CD4-positive, alpha-beta T cell treated with Interleukin-4 for 4 hours (primary cell): ENCODE measurements at places on chromosomes 11 and 22.

GRCh38 chr11:662689-663274, 25.7 kb downstream of the DRD4 start:
- DNase-seq, result peak; percentile 27

- no peak for DNase-seq
These were observed 227.0 kb downstream of the ADAMTS15 start for GRCh38 chr11:130675371-130675821.

DNA sequence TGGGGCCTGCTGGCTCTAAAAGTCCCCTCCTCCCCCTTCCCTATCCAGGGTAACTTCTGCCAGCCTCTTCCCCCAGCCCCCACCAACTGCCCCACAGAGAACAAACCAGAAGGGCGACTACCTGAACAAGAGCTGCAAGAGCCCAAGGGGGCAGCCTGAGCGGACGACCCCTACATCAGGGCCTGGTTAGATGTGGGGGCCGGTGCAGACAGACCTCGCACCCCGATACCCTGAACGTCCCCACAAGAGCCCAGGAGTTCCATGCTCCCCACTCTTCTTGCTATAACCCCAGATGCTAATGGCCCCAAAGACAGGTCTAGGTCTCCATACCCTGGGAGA, 20.7 kb downstream of the SUN2 start:
- no peak for DNase-seq

- no peak for DNase-seq
These were observed 583.7 kb downstream of the BRD1 start for GRCh38 chr22:49243965-49244364.

GRCh38 chr22:20469110-20469868, 26.3 kb downstream of the KLHL22 start:
- DNase-seq, result no peak

DNA sequence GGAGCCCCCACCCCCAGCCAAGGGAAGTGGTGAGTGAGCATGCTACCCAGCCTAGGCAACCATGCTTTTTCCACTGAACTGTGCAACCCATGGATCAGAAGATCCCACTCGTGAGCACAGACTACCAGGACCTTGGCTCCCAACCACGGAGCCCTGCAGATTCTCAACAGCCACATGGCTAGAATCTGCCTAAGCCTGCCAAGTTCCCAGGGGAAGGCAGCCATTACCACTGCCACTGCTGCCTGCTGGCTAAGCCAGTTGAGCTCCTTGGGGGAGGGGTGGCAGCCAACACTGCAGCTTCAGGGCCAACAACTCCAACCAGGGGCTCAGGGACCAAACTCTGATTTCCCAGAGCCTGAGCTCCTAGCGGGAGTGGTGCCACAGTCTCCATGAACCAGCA, 195.8 kb downstream of the DLG2 start:
- no peak for DNase-seq

DNA sequence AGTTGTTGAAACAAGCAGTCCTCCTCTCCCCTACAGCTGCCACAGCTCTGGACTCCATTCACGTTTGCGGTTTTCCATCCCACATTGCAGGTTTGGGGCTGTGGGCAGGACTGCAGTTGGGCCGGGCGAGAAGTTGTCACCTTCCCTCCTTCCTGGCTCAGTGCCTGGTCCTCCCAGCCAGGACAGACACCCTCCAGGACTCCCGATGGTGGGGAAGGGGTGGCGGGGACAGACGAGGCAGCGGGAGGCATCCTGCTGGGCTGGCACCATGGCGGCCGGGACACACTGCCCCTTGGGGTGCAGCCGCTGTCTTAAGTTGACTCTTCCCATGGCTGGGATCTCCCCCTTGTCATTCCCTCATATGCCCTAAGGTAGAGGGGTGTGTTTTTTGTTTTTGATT, 615.2 kb downstream of the BRD1 start:
- no peak for DNase-seq

- no peak for DNase-seq
These were observed 8.7 kb downstream of the APOL5 start for GRCh38 chr22:35726398-35726797.

DNA sequence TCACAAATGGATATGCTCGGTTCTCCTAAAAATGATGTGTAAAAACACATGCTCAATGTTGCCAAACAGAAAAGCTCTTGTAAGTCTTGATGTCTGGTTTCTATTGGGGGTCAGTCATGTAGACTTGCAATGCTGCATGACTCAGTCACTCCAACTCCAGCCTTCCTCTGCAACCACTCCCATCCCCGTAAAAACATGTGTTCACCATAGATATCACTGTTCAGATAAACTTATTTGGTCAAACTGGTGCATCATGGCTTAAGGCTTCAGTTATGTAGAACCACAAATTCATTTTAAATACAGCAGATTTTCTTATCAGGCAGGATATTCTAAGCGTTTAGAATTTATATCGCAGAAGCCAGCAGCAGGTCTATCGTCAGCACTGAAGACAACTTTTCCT, 298.4 kb upstream of the LUZP2 start:
- no peak for DNase-seq

GRCh38 chr11:93921695-93922468, 71.5 kb upstream of the VSTM5 start:
- no peak for DNase-seq

- DNase-seq, result no peak
These were observed 167.6 kb upstream of the SESN3 start for GRCh38 chr11:95398437-95399112.

DNA sequence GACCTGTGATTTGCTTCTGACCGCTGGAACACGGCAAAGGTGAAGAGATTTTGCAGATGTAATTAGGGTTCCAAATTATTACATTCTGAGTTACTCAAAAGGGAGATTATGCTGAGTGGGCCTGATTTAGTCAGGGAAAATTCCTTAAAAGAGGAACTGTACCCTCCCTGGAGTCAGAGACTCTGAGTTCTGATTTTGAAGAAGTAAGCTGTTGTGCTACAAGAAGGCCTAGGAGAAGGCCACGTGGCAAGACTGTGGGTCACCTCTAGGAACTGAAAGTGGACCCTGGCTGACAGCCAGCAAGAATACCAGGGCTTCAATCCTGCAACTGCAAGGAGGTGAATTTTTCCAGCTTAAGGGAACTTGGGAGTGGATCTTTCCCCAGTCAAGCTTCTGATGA, 45.3 kb downstream of the CHRDL2 start:
- peak; percentile 4 for DNase-seq

DNA sequence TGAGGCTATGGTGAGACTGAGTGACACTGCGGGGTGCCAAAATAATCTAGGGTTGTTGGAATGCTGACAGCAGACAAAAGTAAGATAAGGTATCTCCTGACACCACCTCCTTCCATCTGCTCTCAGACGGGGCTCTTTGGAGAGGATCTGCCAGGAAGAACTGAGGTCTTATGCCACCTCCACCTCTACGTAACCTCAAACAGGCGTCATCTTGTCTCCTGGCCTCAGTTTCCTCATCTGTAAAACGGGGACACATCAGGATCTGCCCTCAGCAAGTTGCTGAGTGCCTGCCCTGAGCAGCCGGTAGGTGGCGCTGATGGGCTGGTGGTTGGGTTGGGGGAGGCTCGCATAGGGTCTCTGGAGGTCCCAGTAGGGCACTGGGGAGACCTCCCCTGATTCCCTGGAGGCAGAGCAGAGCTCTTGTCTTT, 1.7 kb upstream of the MYEOV start:
- DNase-seq, result peak; percentile 38

- no peak for DNase-seq
These were observed 2.5 kb downstream of the GNG3 start for GRCh38 chr11:62710001-62710345.

- DNase-seq, result no peak
These were observed 28.1 kb upstream of the KIRREL3 start for GRCh38 chr11:127028648-127029047.

DNA sequence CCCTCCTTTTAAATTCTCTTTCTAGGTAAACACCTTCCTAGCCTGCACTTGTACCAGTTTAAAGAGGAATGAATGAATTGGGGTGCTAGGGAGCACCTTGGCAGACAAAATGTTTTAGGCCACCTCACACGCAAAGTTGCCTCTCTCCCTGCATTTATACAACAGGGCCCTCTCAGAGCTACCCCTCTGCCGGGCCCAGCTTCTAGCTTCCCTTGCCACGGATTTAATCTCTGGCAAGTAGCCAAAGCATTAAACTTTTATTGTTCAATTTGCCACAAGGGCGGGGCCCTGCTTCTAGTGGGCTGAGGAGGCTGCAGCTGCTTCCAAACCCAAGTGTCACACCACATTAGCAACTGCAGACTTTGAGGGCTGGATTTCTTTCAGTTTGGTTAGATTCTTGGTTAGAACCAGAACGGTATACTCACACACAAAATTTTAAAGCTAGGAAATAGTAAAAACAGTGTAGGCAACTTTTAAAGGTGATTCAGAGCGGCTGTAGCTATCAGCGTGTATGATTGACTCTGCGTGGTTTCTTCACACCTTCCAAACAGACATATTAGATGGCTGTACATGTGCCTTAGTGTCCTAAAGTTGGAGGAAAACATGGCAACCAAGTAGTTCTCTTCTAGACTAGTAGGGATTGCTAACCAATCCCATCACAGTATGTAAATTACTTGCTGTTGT, 6.5 kb downstream of the KREMEN1 start:
- peak; percentile 7 for DNase-seq

DNA sequence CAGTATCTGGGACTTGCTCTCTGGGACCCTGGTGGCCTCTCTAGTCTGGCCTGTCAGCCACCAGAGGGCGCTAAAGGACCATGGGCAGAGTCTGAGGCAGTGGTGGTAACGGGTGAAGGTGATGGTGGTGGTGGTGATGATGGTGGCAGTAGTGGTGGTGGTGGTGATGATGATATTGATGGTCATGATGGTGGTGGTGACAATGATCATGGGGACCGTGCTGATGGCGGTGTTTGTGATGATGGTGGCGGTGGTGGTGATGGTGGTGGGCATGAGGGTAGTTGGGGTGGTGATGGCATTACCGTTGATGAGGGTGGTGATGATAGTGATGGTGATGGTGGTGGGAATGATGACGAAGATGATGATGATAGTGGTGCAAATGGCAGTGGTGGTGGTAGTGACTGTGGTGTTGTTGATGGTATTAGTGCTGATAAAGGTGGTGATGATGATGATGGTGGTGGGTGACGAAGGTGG, 16.0 kb downstream of the TRPM5 start:
- peak; percentile 74 for DNase-seq

- no peak for DNase-seq
These were observed 80.5 kb downstream of the KCNQ1 start for GRCh38 chr11:2525166-2525861.
